ENCODE measurements at places on chromosomes 7 and 10.

DNA sequence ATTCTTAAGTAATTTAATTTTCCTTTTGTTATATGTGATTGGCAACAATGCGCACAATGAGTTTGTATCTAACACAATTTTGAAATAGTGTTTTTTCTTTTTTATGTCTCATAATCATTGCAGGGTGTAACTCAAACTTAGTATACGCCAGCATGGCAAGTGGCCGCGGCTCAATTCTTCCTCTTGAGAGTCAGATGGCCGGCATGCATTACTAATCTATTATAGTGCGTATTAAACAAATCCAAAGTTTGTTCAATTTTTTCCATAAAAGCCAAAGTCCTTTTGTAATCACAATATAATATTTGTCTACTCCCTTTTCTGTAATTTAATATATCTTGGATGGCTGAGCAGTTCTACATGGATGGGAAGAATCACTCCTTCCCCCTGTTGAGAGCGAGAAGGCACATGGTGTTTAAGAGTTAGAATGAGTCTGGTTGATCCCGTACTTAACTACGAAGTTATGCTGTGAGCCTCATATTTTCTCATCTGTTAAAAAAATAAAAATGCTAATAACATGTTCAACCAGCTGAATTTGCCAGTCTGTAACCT is 12.7 kb downstream of the EPDR1 start:
- no peak for DNase-seq

DNA sequence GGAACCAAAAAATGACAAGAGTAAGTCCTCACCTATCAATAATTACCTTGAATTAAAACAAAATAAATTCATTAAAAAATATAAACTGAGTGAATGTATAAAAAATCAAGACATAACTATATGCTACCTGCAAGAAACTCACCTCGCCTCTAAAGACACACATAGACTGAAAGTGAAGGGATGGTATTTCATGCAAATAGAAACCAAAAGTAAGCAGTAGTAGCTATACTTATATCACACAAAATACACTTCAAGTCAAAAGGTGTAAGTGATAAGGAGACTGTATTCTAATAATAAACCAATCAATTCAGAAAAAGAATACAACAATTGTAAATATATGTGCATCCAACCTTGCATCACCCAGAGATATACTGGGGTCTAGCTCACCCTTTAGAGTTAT is 332.6 kb downstream of the SH2D4B start:
- no peak for DNase-seq

DNA sequence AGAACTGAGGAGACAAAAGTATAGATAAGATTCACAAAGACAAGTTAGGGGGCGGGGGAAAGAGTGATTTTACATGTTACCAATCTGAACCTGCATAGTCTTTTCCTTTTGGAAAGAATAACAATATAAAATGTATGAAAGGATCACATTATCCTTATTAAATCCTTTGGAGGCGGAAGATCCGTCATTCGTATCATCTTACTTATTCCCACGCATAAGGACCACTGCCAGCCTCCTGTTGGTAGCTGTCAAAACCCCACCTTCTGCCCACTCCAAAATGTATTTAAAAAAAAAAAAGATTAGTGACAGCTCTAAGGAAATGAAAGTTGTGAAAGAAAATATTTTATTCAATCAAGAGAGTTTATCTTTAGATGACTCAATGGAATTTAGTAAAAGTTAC is 821.0 kb upstream of the CELF2 start:
- DNase-seq, result no peak

DNA sequence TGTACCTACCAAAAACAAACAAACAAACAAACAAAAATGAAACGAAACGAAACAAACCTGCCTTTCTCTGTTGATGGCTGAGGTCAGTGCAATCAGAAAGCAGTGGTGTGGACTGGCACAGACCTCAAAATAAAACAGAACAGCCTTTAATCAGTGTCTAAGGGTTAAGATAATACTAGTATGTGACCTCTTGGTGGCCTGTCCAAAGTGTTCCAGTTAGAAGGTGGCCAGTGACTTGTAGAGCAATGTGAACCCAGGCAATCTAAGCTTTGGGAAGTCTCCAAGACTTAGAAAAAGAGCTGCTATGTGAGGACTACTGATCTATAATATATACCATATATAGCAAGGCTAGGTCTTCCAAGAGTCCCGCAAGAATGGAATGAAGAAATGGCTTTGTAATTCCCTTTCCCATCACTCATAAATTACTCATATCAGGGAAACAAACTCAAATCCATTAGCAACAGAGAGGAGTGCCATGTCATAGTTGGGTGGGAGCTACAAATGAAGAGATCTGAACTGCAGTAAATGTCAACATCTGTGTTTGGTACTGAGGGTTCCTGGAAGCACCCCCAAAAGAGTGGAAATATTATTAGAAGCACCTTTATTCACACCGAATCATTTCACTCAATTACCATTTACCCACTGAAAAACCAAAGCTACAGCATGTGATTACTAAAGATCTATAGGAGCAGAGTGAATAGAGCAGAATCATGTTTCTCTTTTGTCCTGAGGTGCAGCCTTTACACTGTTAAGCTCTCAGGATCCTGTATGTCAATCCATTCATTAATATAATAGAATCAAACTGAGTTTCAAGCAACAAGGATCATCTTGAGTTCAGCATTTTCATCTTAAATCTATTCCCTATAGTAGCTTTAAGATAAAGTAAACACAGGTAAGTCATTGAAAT is 28.0 kb downstream of the ABLIM1 start:
- DNase-seq, result no peak

DNA sequence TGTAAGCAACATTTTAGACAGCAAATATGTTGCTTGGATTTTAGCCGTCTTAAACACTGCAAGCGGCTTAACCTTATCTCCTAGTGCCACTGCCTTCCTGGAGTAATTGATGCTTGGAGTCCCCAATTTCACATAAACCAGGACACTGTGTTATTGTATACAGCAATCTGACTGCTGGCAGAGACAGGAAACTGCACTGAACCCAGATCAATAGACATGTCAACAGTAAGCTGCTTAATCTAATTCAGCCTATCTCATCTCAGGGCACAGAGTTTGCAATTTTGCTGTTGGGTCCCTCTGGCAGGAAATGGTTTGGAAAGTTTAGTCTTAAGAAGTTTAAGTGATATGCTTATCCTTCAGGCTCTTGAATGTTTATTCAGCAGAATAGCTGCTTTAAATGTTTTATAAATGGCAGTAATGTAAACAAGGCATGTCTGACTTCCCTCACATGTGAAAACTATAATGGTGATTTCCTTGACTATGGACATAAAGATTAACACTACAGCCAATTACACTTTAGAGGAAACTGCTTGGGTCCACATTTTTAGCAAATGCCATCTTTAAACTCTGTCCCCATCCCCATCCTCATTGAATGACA is 598.6 kb downstream of the PARD3 start:
- no peak for DNase-seq
